Suppressor macrophage treated with lipopolysaccharide for 1 hour (primary cell): ENCODE measurements at places on chromosomes 11 and 22.
A peak's percentile ranks its signal among the peaks of the same experiment; 100 is the strongest.

DNA sequence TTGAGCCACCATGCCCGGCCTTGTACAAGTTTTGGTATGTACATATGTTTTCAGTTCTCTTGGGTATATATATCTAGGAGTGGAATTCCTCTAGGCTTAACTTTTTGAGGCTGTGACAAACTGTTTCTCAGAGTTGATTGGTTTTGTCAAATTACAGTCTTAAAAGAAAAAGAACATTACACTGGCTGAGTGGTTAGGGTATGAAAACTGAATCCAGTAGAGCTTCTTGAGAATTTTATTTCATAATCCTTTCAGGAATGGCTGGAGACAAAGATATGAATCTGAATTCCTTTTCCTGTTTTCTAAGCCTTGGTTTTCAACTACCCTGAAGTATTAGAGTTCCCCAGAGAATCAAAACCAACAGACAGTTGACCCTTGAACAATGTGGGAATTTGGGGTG is 6.5 kb downstream of the METTL15 start:
- no peak for DNase-seq

GRCh38 chr11:131802440-131803115 is 432.2 kb downstream of the NTM start:
- DNase-seq: no peak

DNA sequence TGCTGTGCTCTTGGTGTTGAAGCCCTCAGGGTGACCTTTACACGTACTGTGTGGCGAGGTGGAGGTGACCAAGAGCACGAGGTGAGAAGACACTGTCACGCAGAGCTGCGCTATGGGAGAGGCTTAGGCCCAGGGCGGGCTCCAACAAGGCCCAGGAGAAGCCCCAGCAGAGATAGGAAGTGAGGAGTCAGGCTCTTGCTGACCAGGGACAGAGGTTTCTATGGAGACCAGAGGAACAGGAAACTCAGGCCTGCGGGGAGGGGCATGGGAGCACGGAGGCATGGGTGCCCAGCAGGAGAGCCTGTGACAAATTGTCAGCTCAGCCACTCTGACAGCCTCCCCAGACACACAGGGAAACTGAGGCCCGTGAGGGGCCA is 15.8 kb downstream of the DGKZ start:
- peak; percentile 92 for DNase-seq

DNA sequence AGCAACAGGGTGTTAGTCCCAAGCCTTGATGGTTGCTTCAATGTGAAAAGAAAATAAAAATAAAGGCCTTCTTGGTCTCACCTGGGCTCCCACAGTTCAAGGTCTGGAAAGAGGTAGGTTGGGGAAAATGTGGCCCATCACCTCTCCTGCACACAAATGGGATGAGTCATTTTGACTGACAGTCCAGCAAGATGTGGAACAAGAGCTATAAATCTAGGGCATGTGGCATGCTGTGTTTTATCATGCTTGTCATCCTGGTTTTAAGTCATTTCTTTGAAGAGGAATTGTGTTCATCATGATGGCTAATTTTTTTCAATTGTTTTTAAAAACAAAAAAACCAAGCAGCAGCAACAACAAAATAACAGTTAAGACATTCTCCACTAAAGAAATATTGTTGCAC is 503.7 kb downstream of the NTM start:
- no peak for DNase-seq

DNA sequence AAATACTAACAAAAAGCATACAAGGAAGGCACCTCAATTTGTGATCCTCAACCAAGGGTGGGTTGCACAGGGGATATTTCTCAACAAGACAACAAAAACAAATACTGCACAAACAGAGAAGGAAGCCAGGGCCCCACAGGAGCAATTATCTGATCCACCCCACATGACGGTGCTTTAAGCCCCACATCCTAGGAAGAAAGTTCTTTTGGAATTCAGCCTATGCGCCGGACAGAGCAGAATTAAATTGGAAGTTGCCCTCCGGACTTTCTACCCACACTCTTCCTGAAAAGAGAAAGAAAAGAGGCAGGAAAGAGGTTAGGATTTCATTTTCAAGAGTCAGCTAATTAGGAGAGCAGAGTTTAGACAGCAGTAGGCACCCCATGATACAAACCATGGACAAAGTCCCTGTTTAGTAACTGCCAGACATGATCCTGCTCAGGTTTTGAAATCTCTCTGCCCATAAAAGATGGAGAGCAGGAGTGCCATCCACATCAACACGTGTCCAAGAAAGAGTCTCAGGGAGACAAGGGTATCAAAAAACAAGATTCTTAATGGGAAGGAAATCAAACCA is 40.6 kb downstream of the OSBP start:
- DNase-seq: no peak

GRCh38 chr11:61533401-61533800 is 24.9 kb downstream of the LRRC10B start:
- no peak for DNase-seq

DNA sequence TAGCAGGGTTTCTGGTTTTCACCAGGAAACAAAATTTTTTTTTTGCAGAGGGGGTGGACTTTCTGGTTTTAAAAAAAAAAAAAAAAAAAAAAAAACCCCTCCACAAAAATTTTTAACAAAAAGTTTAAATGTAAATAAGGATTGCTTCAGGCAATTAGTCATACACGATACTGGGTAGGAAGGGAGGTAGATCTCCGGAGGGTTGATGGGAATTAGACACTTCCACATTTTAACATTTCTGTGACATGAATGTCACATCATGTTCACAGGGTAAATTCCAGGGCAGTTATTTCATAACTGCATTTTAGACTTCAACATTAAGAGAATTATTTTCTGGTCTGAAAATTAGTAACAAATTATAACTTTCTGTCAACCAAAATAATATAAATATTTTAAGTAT is 15.9 kb downstream of the NUP98 start:
- peak; percentile 94 for DNase-seq
